ENCODE measurements at places on chromosomes 7 and 10.

GRCh38 chr7:157009778-157010587 is 480 bp downstream of the MNX1 start:
- peaks cover 20% of the 10 kb centered on the region for H3K4me1 ChIP-seq
- no peak for DNase-seq
- H3K36me3 ChIP-seq, result no peaks in the 10 kb centered on the region
- H3K4me3 ChIP-seq, result peak overlapping the region; percentile 12

DNA sequence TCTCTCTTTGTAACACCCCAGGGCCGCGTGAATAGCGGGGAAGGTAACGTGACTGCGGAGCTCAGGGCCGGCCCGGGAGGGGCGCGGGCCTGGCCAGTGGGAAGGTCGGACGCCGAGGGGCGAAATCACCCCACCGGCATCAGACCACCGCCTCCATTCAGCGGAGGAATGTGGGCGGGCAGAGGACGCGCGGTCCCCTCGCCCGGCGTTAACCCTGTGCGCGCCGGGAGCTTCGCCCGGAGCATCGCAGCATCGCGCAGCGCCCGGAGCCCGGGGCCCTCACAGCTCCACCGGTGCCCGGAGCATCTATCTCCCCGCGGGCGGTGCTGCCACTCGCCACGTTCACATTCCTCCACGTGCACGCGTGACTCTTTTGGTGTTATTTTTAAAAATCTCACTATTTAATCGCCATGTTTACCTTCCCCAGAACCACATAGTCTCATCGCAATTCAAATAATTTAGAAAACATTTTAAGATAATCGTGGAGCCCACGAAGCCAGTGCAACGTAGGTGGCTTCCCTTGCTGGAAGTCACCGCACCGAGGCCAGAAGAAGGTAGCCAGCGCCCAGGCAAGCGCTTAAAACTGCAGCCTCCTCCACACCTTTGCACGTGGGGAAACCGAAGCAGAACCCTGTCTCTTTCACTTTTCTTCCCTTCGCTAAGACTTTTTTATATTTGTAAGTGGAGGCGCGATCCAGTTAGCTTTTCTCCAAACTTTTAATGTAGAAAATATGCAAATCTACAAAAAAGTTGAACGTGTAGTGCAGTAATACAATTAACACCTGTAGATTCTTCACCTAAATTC is 21.8 kb downstream of the FGFBP3 start:
- H3K4me1 ChIP-seq, result peaks cover 9% of the 10 kb centered on the region
- H3K27me3 ChIP-seq, result no peaks in the 10 kb centered on the region
- no peaks in the 10 kb centered on the region for H3K36me3 ChIP-seq
- peak; percentile 37 for DNase-seq

GRCh38 chr7:152158801-152159587 is 133.5 kb downstream of the GALNT11 start:
- H3K4me1 ChIP-seq, result no peaks in the 10 kb centered on the region
- H3K36me3 ChIP-seq, result peaks cover 92% of the 10 kb centered on the region
- H3K27ac ChIP-seq, result no peak overlapping the region
- no peaks in the 10 kb centered on the region for H3K27me3 ChIP-seq

- no peak for DNase-seq
- no peak overlapping the region for H3K27ac ChIP-seq
- H3K36me3 ChIP-seq, result no peaks in the 10 kb centered on the region
- H3K4me3 ChIP-seq, result no peak overlapping the region
- peaks cover 5% of the 10 kb centered on the region for H3K27me3 ChIP-seq
Observed at GRCh38 chr10:7532723-7533498, 122.1 kb upstream of the SFMBT2 start.

GRCh38 chr7:88218836-88219605 is 817 bp downstream of the SRI start:
- peaks cover 32% of the 10 kb centered on the region for H3K36me3 ChIP-seq
- H3K27ac ChIP-seq, result peak overlapping the region; percentile 58
- peaks cover 24% of the 10 kb centered on the region for H3K4me1 ChIP-seq
- peak; percentile 28 for DNase-seq
- H3K4me3 ChIP-seq, result peak overlapping the region; percentile 74
- H3K27me3 ChIP-seq, result no peaks in the 10 kb centered on the region

DNA sequence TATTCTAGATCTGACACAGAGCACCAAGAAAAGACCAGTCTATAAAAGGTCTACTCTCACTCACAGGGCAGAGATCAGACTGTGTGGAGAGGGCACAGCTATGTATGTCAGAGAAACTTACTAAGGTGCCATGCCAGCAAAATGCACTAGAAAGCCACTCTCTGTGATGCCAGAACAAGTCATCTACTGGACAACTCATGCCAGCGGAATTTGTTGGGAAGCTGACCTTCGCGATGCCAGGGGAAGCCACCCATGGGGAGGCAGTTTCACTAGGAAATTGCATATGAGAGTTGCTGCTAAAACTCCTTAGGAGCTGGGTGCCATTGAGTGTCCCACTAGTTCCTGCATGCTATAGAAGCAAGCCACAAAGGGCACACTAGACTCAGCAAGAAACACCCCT is 58.5 kb downstream of the MICU1 start:
- no peak for DNase-seq
- H3K27me3 ChIP-seq, result no peaks in the 10 kb centered on the region
- no peaks in the 10 kb centered on the region for H3K4me1 ChIP-seq
- H3K4me3 ChIP-seq, result no peak overlapping the region
- no peak overlapping the region for H3K27ac ChIP-seq

- no peaks in the 10 kb centered on the region for H3K27me3 ChIP-seq
- no peaks in the 10 kb centered on the region for H3K4me1 ChIP-seq
- DNase-seq, result no peak
- no peak overlapping the region for H3K27ac ChIP-seq
Observed at GRCh38 chr7:90720984-90721760, 125.1 kb downstream of the CDK14 start.

DNA sequence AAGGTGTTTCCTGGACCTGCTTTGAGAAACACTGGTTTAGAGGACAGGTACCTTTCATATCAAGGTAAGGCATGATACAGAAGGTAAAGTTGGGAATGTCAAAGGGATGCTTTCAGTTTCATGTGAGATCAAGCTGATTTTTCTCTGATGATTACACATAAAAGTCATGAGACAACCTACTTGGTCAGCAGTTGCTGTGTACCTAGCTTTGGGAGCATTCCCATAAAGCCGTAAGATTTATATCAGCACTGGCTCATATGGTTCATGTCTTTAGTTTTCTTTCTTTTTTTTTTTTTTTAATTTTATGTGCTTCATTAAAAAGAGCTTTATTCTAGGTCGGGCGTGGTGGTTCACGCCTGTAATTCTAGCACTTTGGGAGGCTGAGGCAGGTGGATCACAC is 265.3 kb upstream of the LRGUK start:
- H3K4me3 ChIP-seq, result no peak overlapping the region
- H3K27ac ChIP-seq, result no peak overlapping the region
- no peaks in the 10 kb centered on the region for H3K27me3 ChIP-seq
- no peak for DNase-seq

- H3K36me3 ChIP-seq, result no peaks in the 10 kb centered on the region
- no peaks in the 10 kb centered on the region for H3K4me1 ChIP-seq
- H3K27me3 ChIP-seq, result peaks cover 6% of the 10 kb centered on the region
- DNase-seq, result no peak
- H3K27ac ChIP-seq, result no peak overlapping the region
Observed at GRCh38 chr10:132521466-132522102, 16.0 kb upstream of the INPP5A start.

GRCh38 chr7:120857588-120858573 is at the start of gene TSPAN12:
TSS of gene TSPAN12 (minus strand) at chr7:120858144. CDS start at chr7:120856763, 1,381 bp downstream.
- DNase-seq, result peak; percentile 24
- H3K27ac ChIP-seq, result no peak within 1 kb of the TSS
- H3K27me3 ChIP-seq, result peaks cover 26% of the 10 kb centered on the region
- peak within 1 kb of the TSS; percentile 52 for H3K4me3 ChIP-seq
- H3K36me3 ChIP-seq, result no peaks in the 10 kb centered on the region
- peaks cover 14% of the 10 kb centered on the region for H3K4me1 ChIP-seq

DNA sequence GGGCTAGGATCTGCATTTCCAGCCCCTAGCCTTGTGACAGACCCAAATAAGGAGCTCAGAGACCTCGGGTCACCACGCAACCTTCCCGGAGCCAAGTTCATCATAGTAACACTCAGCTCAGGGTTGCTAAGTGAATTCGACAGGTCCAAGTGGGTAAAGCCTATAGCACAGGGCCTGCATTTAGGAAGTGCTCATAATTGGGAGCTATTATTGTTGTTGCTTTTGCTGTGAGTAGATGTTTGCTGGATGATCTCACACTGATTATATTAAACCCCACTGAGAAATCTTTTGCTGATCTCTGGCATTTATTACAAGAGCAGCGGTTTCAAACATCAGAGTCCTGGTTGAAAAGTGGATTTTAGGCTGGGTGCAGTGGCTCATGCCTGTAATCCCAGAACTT is 20.3 kb upstream of the SAR1A start:
- H3K27ac ChIP-seq, result no peak overlapping the region
- H3K4me1 ChIP-seq, result no peaks in the 10 kb centered on the region
- no peaks in the 10 kb centered on the region for H3K27me3 ChIP-seq
- no peak overlapping the region for H3K4me3 ChIP-seq
- DNase-seq, result no peak
- H3K36me3 ChIP-seq, result no peaks in the 10 kb centered on the region

GRCh38 chr10:95850791-95851190 is 57.0 kb upstream of the CC2D2B start:
- H3K4me3 ChIP-seq, result no peak overlapping the region
- H3K27me3 ChIP-seq, result no peaks in the 10 kb centered on the region

GRCh38 chr7:69878015-69878414 is 279.7 kb downstream of the AUTS2 start:
- no peak for DNase-seq
- no peak overlapping the region for H3K4me3 ChIP-seq
- no peaks in the 10 kb centered on the region for H3K4me1 ChIP-seq
- no peak overlapping the region for H3K27ac ChIP-seq
- no peaks in the 10 kb centered on the region for H3K36me3 ChIP-seq

GRCh38 chr10:60029475-60029874 is 123.1 kb upstream of the CCDC6 start:
- H3K27me3 ChIP-seq, result no peaks in the 10 kb centered on the region
- no peaks in the 10 kb centered on the region for H3K4me1 ChIP-seq
- DNase-seq, result no peak
- no peak overlapping the region for H3K27ac ChIP-seq
